ENCODE measurements at places on chromosomes 13 and 19.
A peak's percentile ranks its signal among the peaks of the same experiment; 100 is the strongest.

- no peak for DNase-seq
Observed at GRCh38 chr19:27672309-27673047, 1540.5 kb downstream of the UQCRFS1 start.

DNA sequence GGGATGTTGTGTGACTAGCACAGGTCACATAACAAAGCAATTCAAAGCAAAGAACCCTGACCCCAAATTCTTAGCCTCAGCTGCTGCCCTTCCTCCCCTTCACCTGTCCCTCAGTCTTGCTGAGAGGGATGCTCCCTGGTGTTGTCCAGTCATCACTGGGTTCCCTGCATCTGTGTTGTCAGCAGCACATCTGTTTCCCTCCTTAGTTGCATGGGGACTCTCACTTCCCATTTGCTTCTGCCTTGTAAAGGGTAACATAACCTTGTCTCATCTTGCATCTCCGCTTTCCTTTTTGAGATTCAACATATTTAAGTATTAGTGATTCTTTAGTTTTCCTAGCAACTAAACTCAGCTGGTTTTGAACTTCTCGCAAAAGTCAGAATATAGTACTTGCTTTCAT, 54.0 kb downstream of the SPATA13 start:
- no peak for DNase-seq

GRCh38 chr19:16778796-16779411, 50.3 kb upstream of the SIN3B start:
- DNase-seq, result peak; percentile 57

- DNase-seq, result no peak
Observed at GRCh38 chr19:56690670-56691069, 19.1 kb upstream of the ZNF835 start.
